ENCODE measurements at places on chromosomes 2 and 18. TPM values are rescaled to one million over a fixed set of nuclear protein-coding genes. Genes with fewer than 3 reads are reported as not detected.

DNA sequence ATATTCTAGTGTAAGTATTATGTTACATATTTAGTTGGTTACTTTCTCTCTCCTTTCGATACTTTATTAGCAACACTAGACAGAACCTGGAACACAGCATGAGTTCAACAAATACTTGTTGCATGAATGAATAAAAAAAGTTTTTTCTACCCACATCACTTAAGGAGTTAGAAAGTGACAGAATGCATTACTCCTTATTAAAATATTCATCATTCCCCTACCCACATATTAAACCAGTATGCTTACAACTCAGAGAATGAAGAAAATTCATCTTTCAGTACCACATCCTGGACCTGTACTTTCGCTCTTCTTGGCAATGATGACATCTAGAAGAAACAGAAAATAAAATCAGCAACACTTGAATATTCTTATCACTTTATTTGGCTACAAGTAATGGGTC is 6.0 kb downstream of the SRBD1 start:
- no peak for DNase-seq

GRCh38 chr2:4269885-4270284 is 566.5 kb downstream of the DCDC2C start:
- no peak for DNase-seq

DES gene
- 0.38 TPM for total RNA-seq

VSNL1 gene
- total RNA-seq = not detected
